ENCODE measurements at places on chromosomes 2 and 18.

- DNase-seq: no peak
Measured at GRCh38 chr2:218485986-218486667, 67.2 kb downstream of the VIL1 start.

DNA sequence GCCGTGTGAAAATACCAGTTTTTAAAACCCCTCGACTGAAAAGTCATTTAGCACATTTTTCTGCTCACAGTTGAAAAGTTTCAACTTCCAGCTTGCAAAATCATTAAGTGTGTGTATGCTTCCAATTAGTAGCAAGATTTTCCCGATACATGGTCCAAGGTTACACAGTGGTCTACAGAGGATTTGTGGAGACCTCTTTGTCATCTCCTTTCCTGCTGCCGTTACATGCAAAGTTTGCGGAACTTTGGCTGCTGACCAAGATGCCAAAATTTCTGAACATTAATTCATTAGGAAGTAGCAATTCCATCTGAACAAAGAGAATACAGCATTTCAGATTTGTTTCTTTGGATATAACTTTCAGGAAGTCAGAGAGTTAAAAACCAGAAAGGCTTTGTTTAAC lies 474.6 kb downstream of the PLCL1 start:
- no peak for DNase-seq

GRCh38 chr2:201523506-201523905 lies 72.0 kb downstream of the STRADB start:
- no peak for DNase-seq

DNA sequence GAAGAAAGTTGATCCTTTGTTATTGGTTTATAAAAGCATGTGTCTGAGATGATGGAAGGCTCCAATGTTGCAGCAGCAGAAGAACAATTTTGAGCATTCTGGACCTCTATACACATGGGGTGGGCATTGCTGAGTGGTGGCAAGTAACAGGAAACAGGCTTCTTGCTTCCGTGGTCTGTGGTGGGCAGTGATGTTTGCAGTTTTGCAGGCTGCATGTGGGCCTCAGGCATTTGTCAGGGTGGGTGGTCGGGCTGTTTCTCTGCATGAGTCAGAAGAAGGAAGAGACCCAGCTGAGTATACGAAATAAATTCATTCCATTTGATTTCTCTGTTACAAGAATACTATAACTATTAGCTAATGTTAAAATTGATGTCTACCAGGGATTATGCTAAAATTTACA lies 239.5 kb upstream of the COL3A1 start:
- peak; percentile 46 for DNase-seq

Data from HT1080 (cell line).